CD4-positive, alpha-beta T cell treated with Interleukin-12 subunit alpha and Interleukin-12 subunit beta, for 1 hour (primary cell): ENCODE measurements at places on chromosomes 2 and 18.

DNA sequence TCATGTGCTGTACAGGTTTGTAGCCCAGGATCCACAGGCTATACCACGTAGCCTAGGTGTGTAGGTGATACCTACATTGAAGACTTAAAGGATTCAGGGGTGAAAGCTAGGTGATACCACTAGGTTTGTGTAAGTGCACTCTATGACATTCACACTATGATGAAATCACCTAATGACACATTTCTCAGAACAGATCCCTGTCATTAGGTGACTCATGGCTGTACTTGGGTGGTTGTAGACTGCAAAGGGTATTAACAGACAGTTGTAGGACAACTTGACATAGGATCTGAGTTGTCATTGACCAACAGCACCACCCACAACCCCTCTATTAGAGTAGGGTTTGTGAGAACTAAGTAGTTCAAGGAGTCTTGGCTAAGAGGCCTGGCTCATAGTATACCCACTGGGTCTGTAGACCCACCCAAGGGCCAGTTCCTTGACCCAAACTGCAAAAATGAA lies 27.7 kb upstream of the SMCHD1 start:
- DNase-seq = no peak

- no peak for DNase-seq
Observed at GRCh38 chr18:35289293-35289692, 736 bp downstream of the ZSCAN30 start.

DNA sequence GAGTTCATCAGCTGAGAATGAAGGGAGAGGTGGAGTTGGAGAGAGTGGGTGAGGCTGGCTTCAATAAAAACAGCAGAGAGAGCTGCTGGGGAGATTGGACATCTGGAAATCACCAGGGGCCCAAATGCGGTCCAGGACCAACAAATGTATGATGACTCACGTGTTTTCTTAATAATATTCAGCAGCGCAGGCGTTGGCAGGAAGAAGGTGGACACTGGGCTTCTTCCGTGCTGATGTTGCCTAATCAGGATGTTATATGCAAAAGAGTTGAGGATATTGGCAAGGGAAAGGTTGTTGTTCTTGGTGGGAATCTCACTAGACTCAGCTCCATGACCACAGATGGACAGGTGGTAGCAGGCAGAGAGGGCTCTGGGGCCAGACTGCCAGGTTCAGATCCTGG lies 12.8 kb upstream of the PLA2R1 start:
- DNase-seq = no peak

DNA sequence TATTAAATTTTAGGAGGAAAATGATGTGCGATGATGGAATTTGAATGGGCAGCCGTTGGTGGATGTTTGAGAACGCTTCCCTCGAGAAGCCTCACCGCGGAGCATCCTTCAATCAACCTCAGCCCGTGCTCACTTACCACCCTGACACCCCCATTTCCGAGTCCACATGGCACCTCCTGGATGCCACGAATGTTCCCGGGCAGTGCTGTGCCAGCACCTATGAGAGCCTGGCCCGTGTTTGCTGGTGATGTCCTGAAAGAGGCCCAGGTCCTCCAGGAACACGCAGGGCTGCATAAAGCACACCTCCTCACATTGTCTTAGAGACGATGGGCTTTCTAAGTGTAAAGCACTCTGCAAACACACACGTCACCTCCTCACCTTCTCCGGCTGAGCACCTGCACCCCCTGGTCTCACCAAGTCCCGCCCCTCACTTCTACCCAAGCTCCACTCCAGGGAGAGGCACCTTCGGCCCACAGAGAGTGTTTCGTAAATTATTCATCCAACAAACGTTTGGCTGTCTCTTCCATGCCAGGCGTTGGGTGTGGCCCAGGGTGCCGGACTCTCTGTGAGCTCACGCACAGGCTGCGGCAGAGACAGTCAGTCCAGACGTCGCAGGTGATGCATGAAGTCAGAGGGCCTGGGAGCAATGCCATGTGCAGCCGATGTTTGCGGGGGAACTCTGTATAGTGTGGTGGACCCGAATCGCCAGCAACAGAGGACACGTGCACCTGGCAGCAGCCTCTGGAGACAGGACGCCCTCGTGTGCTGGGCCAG lies 150.0 kb downstream of the TPO start:
- no peak for DNase-seq

- DNase-seq = no peak
Observed at GRCh38 chr2:198788676-198789075, 669.1 kb downstream of the SATB2 start.

DNA sequence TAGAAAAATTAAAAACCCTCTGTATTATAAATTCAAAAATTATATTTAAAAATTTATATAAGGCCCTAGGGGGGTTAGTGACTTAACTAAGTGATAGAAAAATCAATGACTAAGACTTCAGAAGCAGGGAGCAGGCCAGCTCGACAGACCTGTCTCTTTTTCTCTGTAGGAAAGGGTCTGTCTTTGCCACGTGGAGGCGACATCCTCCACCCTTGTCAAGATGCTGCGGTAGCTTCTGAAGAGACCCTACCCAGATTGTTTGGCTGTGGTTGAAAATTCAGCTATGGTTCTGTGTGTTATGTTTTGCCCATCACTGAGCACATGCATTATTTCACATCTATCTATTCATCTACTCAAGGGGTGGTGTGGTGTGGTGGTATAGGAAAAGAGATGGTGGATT lies 8.2 kb upstream of the SLC4A3 start:
- DNase-seq = no peak
